Neural progenitor cell (in vitro differentiated cells): ENCODE measurements at places on chromosomes 16 and 17.

DNA sequence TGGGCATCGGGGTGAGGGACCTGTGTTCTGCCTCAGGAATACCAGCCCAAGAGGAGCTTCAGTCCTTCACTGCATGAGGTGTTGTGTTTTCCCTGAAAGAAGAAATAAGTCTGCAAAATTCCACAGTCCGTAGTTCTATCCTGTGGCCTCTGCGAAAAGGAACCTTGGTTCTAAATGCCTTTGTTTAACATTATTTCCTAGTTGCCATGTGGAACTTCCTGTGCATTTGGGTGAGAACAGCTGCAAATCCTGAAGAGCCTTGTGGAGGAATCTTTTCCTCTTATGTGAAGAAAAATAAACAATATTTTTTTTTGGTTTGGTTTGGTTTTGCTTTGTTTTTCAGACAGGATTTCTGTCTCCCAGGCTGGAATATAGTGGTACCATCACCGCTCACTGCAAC is 9.8 kb downstream of the PSKH1 start:
- no peak overlapping the region for H3K4me3 ChIP-seq
- no peak for DNase-seq
- no peaks in the 10 kb centered on the region for H3K27me3 ChIP-seq
- H3K36me3 ChIP-seq, result no peaks in the 10 kb centered on the region
- H3K27ac ChIP-seq, result no peak overlapping the region

GRCh38 chr17:73549841-73550430 is 94.3 kb downstream of the SDK2 start:
- H3K27ac ChIP-seq, result no peak overlapping the region
- H3K36me3 ChIP-seq, result no peaks in the 10 kb centered on the region
- H3K4me3 ChIP-seq, result no peak overlapping the region
- DNase-seq, result no peak

DNA sequence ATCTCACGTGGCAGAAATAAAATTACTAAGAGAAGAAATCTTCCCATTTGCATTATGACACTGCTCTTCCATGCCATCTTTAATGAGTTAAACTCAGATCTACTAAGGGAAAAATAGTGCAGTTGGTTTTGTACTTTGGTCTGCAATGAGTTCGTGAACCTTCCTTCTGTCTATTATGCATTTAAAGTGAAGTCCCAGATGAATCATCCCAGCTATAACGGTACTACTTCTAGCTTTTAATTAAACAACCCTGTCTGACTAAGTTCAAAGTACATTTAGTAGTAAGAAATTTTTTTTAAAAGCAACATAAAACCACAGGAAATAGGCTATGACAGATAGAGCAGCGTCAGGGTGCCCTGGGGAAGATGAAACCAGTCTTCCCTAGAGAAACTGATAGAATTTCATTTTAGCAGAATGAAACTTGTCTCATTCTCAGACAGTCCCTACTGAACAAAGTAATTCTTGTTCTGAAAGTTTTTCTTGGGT is 1.8 kb downstream of the TMIGD1 start:
- no peaks in the 10 kb centered on the region for H3K36me3 ChIP-seq
- H3K4me3 ChIP-seq, result no peak overlapping the region
- H3K4me1 ChIP-seq, result no peaks in the 10 kb centered on the region
- no peaks in the 10 kb centered on the region for H3K27me3 ChIP-seq
- H3K27ac ChIP-seq, result no peak overlapping the region

DNA sequence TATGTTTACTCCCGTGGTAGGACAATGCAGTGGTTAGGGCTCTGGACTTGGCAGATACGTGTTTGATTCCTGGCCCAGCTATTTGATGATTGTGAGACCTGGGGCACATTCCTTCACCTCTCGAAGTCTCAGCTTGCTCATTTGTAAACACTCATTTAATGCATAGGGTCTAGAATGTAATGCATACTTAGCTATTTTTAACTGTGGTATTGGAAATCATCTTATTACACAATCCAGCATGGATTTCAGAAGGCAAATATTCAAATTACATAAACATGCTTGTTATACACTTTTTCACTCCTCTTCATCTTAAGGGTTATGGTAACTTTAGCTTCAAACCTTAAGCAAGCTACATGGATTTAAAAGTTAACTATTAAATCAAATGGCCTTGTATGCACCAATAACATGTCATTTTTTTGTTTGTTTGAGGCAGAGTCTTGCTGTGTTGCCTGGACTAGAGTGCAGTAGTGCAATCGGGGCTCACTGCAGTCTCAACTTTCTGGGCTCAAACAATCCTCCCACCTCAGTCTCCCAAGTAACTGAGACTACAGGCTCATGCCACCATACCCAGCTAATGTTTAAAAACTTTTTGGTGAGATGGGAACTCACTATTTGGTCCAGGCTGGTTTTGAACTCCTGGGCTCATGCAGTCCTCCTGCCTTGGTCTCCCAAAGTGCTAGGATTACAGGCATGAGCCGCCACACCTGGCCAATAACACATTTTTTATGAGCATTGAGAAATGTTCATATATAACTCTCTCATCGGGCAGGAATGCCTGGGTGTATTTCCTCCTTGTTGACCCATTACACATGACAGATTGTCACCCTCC is 52.5 kb downstream of the VAT1L start:
- H3K36me3 ChIP-seq, result no peaks in the 10 kb centered on the region
- H3K27ac ChIP-seq, result no peak overlapping the region
- no peaks in the 10 kb centered on the region for H3K27me3 ChIP-seq
- no peak overlapping the region for H3K4me3 ChIP-seq
- DNase-seq, result no peak

- no peaks in the 10 kb centered on the region for H3K36me3 ChIP-seq
- no peak overlapping the region for H3K4me3 ChIP-seq
- no peak for DNase-seq
- H3K4me1 ChIP-seq, result no peaks in the 10 kb centered on the region
Observed at GRCh38 chr17:58315281-58315711, 13.3 kb downstream of the TSPOAP1 start.
